ENCODE measurements at places on chromosomes 3 and 15.

- DNase-seq: no peak
Measured at GRCh38 chr3:73605861-73606260, 18.9 kb downstream of the PDZRN3 start.

GRCh38 chr3:189687475-189687874, 56.3 kb downstream of the TP63 start:
- DNase-seq: no peak

- DNase-seq: no peak
Measured at GRCh38 chr3:50415061-50415460, 55.7 kb upstream of the TMEM115 start.

DNA sequence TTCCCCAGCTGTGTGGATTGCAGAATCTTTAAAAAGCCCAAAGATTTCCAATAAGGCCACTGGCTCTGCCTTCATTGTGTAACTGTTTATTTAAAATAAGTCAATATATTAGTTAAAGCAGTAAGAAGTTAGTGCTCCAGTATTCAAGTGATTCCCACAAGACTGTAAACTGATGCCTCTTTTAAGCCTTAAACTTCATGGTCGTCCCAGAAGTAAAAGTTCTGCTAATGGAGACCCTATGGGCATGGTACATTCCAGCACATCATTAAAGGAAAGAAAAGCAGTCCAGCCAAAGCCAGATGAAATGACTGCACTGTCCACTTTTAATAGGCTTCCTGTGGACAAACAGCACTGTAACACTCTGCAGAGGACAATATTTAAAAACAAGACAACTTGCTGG, 512.6 kb downstream of the MECOM start:
- DNase-seq: no peak

GRCh38 chr15:25394898-25395297, 43.9 kb downstream of the UBE3A start:
- DNase-seq: no peak

DNA sequence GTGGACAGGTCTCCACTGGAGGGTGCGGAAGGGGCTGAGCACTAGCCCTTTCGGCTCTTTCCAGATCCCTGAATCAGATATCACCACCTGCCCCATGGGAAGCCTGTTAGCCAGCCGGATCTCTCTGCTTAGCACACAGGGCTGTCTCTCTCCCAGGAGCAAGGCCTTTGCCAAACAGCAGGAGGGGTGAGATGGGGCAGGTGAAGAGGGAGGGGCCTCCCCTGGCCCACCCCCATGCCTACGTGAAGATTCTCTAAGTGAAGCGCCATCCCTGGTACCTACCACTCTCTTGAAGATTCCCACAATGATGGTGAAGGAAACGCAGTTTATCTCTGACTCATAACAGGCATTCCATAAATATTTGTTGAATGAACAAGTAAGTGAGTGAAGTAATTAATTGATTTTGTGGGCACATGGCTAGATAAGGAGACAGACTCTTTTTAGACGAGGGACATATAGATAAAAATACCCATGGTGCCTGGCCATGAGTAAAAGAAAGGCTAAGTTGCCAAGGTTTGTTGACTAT, 19.6 kb upstream of the HCN4 start:
- no peak for DNase-seq

- no peak for DNase-seq
Measured at GRCh38 chr3:71461749-71462483, 121.6 kb downstream of the FOXP1 start.

- no peak for DNase-seq
Measured at GRCh38 chr15:75185271-75186029, 16.2 kb upstream of the C15orf39 start.

- DNase-seq: no peak
Measured at GRCh38 chr15:91880373-91880772, 26.9 kb downstream of the SLCO3A1 start.

GRCh38 chr3:147191795-147192385, 214.5 kb downstream of the ZIC4 start:
- DNase-seq: no peak

DNA sequence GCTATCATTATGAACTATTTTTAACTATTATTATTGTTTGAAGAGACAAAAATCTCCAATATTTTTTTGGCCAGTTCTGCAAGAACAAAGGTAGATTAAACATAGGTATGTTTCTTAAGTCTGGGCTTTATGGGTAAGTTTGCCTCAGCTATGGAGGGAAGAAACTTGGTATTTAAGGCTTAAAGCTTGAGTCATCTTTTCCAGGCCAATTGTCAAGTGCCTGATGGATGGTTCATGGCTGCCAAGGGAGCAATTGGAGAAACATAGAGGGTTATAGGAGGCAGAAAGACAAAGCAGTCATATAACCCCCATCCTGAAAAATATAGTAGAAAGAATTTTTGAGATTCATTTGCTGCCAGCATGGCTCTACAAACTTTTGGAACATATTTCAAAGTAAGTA, 7.2 kb upstream of the STAC start:
- DNase-seq: no peak

Data from GM13976 (cell line).